ENCODE measurements at places on chromosomes 11 and 22.

- no peak for DNase-seq
These were observed 10.3 kb downstream of the MRGPRG start for GRCh38 chr11:3208272-3208671.

GRCh38 chr11:73315293-73316020 lies 7.4 kb downstream of the ARHGEF17 start:
- DNase-seq = no peak

- no peak for DNase-seq
These were observed 25.7 kb upstream of the LRRC55 start for GRCh38 chr11:57155838-57156607.

GRCh38 chr11:102680945-102681344 lies 24.6 kb downstream of the MMP27 start:
- DNase-seq = no peak

DNA sequence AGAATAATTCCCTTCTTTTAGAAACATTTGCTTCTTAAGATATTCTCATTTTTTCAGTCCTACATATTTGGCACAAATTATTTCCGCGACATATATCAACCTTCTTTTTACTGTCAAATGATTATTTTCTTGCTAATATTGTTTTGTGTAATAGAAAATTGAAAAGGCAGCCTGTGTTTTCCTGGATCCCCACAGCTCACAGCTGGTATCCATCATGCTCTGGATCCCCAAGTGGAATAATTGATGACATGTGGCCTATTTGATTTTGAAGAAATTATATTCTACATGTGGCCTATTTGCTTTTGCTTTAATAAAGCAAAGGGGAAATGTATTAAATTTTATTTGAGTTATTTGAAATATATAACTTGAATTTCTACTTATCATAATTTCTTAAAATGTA lies 199.4 kb upstream of the LUZP2 start:
- DNase-seq = no peak

GRCh38 chr11:115869780-115870431 lies 365.7 kb upstream of the CADM1 start:
- DNase-seq = peak; percentile 26

DNA sequence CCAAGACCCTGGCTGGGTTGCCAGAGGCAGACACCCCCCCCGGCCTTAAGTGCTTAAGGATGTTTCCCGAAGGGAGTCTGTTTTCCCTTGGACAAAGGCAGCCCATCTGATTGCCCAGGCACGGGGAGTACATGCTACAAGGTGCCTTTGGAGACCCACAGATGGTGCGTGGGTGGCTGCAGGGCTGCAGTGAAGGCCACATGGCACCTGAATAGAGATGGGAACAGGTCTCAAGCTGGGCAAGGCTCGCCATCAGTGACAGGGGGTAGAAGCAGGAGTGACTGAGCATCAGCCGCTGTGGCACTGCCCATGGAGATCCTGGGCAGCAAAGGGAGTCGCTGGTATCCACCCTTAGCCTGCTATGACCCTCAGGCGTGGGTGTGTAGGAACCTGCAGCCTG lies 2.4 kb downstream of the RTL6 start:
- DNase-seq = no peak

DNA sequence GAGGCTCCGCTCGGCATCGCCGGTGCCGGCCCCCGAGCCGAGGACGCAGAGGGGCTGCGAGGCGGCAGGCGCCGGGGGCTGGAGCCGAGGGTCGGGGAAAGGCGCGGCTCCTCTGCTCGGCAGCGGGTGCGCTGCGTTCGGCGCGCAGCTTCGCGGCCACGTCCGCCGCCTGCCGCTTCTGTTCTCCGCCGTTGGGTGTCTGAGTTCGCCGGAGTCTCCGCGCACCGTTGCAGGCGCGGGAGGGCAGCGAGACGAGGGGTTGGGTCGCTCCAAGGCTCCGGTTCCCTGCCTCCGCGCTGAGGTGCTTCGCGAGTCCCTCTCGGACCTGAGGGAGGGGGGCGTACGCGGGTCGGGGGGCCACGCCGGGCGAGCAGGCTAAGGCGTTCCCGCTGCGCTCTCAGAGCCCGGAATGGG lies 347 bp downstream of the MN1 start:
- no peak for DNase-seq

DNA sequence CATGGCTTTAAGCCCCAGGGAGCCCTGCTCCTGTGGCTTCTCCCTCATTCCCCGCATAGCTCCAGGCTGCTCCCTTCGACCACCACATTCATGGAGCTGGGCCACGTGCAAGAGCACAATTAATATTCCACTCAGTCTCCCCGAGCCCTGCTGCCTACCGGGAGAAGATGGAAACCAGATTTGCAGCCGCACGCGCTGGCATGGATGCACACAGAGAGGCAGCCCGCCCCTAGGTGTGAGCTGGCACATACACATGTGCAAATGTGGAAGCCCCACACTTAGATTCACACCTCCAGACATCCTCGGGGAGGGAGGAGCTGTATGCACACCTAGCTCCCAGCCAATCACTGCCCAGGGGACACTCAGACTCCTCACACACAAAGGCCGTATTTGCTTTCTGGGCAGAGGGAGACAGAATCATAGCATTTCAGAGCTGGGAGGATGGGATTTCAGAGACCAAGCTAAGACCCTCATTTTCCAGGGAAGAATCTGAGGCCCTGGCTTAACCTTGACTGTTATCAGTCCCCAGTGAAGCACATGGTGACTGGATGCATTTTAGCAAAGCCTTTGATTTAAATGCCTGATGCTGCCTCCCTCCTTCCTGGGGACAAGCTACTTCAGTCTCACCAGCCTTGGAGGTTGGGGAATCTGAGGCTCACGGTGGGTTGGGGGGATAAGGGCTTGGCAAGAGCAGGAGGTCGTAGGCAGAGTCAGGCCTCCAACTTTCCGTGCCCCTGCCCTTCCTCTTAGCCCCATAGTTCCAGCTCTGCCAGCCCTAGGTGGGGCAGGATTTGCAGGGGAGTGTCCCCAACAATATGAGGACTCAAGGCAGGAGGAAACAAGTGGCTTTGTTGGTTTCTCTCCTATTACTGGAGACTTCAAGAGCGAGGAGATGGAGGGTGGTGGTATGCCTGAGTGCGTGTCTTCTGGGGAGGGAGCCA lies 5.3 kb upstream of the CREB3L1 start:
- no peak for DNase-seq

GRCh38 chr11:110329445-110329844 lies 33.0 kb upstream of the RDX start:
- no peak for DNase-seq

GRCh38 chr22:48979482-48979881 lies 848.2 kb downstream of the BRD1 start:
- peak; percentile 11 for DNase-seq
